Cardiac muscle cell (in vitro differentiated cells and primary cell): ENCODE measurements at places on chromosomes 5 and 9. TPM values are rescaled to one million over a fixed set of nuclear protein-coding genes. Genes with fewer than 3 reads are reported as not detected.
A peak's percentile ranks its signal among the peaks of the same experiment; 100 is the strongest.

SRD5A1 gene
- total RNA-seq: 29.9 and 52.8 TPM in 2 replicates

GNG10 gene
- total RNA-seq: 23.4 and 44.5 TPM in 2 replicates

TMEM252 gene
- total RNA-seq: not detected in 2 replicates

FRMPD1 gene
- 0.15 and 1.5 TPM in 2 replicates for total RNA-seq

TMEM8B gene
- total RNA-seq: 15.0 and 17.9 TPM in 2 replicates

PCDHA9 gene
- total RNA-seq: 1.6 and 2.2 TPM in 2 replicates

TRPM3 gene
- total RNA-seq: 0.24 and 0.60 TPM in 2 replicates

FOXD4L4 gene
- 0.07 and 0.42 TPM in 2 replicates for total RNA-seq

CORO2A gene
- total RNA-seq: 2.0 and 2.4 TPM in 2 replicates

SPATA31D4 gene
- total RNA-seq: not detected in 2 replicates

NFIB gene
- total RNA-seq: 10.4 and 13.9 TPM in 2 replicates

GNPDA1 gene
- total RNA-seq: 25.8 and 40.6 TPM in 2 replicates

- no peaks in the 10 kb centered on the region for H3K27me3 ChIP-seq
- H3K4me1 ChIP-seq: peaks cover 6% of the 10 kb centered on the region
- DNase-seq: peak; percentile 85
- H3K36me3 ChIP-seq: no peaks in the 10 kb centered on the region
These were observed 80.9 kb downstream of the GOLPH3 start for GRCh38 chr5:32092938-32093812.

DNA sequence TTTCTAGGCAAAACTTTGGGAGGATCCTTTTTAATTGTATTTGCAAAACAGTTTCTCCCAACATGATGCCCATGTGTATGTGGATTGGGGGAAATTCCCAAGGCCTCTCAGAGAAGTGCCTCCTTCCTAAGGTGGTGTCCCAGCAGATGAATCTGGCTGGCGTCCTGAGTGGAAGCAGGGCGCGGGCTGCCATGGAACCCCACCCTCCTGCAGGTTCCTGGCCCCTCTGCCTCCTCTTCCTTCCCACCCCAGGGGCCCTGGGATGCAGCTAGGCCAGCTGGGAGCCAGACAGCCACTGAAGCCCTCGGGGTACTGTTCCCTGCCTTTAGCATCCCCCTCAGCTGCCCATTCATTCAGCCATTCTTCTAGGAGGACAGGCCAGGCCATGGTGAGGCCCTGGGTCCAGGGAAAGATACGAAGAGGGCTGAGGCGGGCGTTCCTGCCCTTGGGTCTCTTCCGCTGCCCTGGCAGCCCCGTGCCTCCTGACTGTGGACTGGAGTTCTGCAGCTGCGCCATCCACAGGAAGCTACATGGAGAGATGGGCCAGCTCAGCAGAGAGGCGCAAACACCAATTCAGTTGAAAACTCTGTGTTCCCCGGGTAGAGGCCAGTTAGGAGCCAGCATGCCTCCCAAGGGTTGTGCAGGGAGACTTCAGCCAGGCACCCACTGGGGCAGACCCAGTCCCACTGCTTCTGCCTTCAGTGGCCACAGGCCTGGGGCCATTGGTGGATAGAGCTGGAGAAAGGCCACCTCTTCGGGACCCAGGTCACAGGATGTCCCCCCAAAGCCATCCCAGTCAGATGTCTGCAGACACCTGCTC is 36.5 kb downstream of the ADAMTS2 start:
- no peak for DNase-seq
- no peaks in the 10 kb centered on the region for H3K27me3 ChIP-seq
- H3K36me3 ChIP-seq: no peaks in the 10 kb centered on the region

DNA sequence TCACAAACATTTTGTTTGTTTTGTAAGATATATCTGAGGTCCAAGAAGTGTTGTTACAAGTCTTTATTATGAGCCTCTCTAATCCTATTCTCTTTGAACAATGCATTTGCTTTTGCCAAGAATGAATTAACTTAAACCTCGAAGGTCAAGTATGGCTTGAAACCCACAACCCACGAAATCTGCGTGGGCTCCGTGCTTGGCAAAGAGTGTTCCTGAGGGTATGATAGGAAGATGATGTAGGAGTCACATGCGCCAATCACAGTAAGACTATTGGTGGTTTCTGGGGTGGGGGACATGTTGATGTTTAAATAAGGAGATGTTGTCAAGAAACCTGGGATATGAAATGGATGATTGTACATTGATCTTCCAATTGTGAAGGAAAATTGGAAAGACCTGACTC is 330.8 kb upstream of the RFX3 start:
- H3K27ac ChIP-seq: no peak overlapping the region
- no peaks in the 10 kb centered on the region for H3K27me3 ChIP-seq
- no peaks in the 10 kb centered on the region for H3K4me1 ChIP-seq
- H3K36me3 ChIP-seq: no peaks in the 10 kb centered on the region

DNA sequence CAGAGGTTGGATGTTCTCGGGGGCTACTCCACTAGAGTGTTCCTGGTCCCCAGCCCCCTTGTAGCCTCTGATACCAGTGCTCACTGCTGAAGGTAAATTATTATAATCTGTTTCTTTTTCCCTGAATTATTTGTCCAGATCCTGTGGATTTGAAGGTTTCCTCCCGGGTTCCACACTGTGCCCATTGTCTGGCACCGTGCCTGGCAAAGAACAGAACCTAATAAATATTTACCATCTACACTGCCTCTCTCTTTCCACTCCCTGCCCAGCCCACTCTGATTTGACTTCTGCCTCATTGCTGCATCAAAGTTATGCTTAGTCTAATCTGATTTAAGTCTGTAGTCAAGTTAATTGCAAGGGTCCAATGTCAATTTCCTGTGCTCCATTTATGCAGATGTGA is 322.9 kb downstream of the NTRK2 start:
- DNase-seq: no peak
- no peak overlapping the region for H3K4me3 ChIP-seq
- H3K4me1 ChIP-seq: peaks cover 2% of the 10 kb centered on the region
- H3K27ac ChIP-seq: no peak overlapping the region

DNA sequence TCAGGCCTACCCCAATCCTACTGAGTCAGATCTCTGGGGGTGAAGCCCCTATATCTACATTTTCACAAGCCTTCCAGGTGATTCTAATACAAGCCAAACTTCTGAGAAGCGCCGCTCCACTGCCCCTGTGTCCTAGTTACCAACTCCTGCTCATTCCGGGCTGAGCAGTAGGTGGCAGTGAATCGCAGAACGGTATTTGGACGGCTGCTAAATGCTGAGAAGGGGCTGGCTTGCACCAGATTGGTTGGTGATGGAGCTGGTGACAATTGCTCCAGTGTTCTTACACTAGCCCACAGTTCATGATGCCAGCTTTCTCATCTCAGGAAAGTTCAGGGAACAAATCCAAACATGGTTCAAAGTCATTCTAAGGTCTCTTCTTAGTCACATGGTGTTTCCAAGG is 31.1 kb upstream of the FGF1 start:
- no peaks in the 10 kb centered on the region for H3K36me3 ChIP-seq
- H3K27me3 ChIP-seq: no peaks in the 10 kb centered on the region
- peak; percentile 62 for DNase-seq
- no peaks in the 10 kb centered on the region for H3K4me1 ChIP-seq

GRCh38 chr9:123660691-123661466 is 269.0 kb downstream of the DENND1A start:
- DNase-seq: no peak
- no peak overlapping the region for H3K27ac ChIP-seq
- H3K36me3 ChIP-seq: no peaks in the 10 kb centered on the region
- H3K4me1 ChIP-seq: peaks cover 28% of the 10 kb centered on the region
- no peaks in the 10 kb centered on the region for H3K27me3 ChIP-seq

- H3K4me3 ChIP-seq: no peak overlapping the region
- peaks cover 75% of the 10 kb centered on the region for H3K36me3 ChIP-seq
- no peak for DNase-seq
- peaks cover 24% of the 10 kb centered on the region for H3K4me1 ChIP-seq
- peak overlapping the region; percentile 32 for H3K27ac ChIP-seq
These were observed 18.7 kb downstream of the VCAN start for GRCh38 chr5:83490203-83490602.

DNA sequence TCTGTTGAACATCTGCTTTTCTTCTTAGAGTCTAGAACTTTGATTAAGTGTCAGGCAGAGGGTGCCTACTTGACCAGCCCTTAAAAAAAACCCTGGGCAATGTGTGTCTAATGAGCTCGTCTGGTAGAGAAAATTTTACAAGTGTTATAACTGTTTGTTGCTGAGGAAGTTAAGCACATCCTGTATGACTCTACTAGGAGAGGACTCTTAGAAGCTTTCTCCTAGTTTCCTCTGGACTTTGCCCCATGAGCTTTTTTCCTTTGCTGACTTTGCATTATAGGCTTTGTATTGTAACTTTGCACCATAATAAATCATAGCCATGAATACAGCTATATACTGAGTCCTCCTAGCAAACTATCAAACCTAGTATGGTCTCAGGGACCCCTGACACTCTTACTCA is 39.4 kb downstream of the GNG10 start:
- H3K4me1 ChIP-seq: no peaks in the 10 kb centered on the region
- H3K27ac ChIP-seq: no peak overlapping the region
- no peaks in the 10 kb centered on the region for H3K27me3 ChIP-seq
- no peak overlapping the region for H3K4me3 ChIP-seq
- DNase-seq: no peak

DNA sequence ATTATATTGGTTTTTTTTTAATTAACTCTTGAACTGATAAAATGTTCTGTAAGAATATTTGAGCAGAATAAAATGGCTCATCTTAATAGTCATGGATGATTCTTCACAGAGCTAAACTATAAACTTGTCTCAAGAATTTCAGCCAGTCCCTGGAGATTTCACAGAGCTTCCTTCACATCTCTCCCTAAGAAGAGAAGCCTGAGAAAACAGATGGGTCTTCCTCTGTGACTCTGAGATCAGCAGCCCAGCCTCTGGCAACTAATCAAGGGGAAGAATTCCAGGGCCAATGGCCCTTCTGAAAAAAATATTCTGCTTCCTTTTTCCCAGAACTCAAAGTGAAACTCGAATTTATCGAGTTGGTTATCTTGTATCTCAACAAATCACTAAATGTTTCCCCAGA is 122.2 kb upstream of the ITGA1 start:
- H3K36me3 ChIP-seq: no peaks in the 10 kb centered on the region
- no peaks in the 10 kb centered on the region for H3K4me1 ChIP-seq
- no peak overlapping the region for H3K4me3 ChIP-seq
- no peaks in the 10 kb centered on the region for H3K27me3 ChIP-seq

DNA sequence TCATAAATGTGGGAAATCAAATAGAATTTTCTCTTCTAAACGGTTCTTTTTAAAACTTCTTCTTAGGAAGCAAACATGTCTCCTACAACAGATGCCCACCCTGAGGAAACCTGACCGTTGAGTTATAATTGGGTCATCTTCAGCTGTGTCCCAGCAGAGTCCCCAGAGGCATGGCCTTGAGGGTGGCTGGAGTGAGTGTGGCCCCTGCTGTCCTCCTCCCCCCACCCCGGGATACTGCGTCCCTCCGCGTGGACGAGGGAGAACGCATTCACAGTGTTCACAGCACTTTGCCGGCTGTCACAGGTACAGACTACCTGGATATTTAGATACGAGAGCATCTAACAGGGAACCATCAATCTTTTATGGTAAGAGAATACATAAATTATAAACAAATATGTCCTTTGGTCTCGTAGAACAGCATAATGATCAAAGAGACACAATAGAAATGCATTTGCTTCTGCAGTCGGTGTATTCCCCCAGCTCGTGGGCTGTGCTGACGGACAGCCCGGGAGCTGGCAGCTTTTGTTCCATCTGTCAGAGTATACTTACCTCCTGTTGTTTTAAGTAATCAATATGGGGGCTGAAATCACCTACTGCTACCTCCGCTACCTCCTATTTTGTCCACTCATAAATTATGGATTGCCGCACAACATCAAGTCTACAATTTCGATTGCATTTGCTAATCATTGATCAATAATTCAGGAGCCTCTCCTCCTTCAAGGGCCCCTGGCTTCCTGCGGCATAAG is 214.7 kb downstream of the IRX2 start:
- no peak overlapping the region for H3K27ac ChIP-seq
- H3K27me3 ChIP-seq: no peaks in the 10 kb centered on the region
- no peaks in the 10 kb centered on the region for H3K36me3 ChIP-seq
- H3K4me3 ChIP-seq: no peak overlapping the region
- DNase-seq: no peak

DNA sequence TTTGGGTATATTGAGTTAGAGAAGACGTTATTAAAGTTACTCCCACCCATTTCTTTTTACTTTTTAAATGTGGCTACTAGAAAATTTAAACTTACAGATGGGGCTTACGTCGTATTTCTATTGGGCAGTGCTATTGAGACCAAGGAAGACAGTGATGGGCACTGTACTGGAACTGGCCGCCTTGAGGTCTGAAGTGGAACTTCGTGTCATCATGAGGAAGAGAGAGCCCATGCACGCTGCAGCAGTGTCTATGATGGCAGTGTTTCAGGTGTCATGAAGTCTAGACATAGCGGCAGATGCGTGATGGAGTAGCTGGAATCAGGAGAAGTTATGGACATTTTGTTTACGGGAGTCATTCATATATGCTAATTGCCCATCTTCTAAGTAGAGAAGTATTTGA is 143.7 kb downstream of the LRRC70 start:
- H3K27me3 ChIP-seq: no peaks in the 10 kb centered on the region
- H3K36me3 ChIP-seq: no peaks in the 10 kb centered on the region
- no peak for DNase-seq
- no peaks in the 10 kb centered on the region for H3K4me1 ChIP-seq
- no peak overlapping the region for H3K4me3 ChIP-seq

DNA sequence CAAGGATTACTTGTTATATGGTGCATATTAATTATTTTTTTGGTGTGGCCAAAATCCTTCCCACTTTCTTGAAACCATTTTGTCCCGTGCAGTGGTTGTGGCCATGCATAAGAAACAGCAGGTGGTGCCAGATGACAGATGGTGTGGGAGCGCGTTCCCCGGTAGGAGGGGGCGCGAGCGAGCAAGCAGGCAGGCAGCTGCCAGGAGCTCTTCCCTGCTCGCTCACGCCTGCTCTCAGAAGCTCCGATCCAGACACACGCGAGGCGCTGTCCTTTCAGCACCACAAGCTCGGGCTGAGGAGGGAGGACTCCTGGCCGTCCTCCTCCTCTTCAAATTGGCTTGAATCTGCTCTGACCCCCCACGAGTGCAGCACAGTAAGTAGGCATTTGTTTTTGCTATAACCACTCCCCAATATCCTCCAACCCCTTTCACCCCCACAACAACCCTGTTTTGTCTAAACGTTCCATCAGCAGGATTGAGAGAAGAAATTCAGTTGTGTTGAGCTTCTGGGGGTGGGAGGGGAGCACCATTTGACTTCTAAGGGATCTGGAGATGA is at the start of gene NSG2:
Gene NSG2 (plus strand): TSS at position 237 of the 556 bp plus-strand sequence. CDS start 1,050 bp downstream, outside the sequence.
- DNase-seq: peak; percentile 96
- no peaks in the 10 kb centered on the region for H3K4me1 ChIP-seq

GRCh38 chr5:128825826-128826225 is 139.5 kb upstream of the SLC27A6 start:
- no peaks in the 10 kb centered on the region for H3K27me3 ChIP-seq
- no peaks in the 10 kb centered on the region for H3K36me3 ChIP-seq
- DNase-seq: no peak
